Erythroblast (primary cell): ENCODE measurements at places on chromosomes 13 and 19.
A peak's percentile ranks its signal among the peaks of the same experiment; 100 is the strongest.

- DNase-seq = no peak
These were observed 51.4 kb upstream of the SGCG start for GRCh38 chr13:23129331-23129730.

DNA sequence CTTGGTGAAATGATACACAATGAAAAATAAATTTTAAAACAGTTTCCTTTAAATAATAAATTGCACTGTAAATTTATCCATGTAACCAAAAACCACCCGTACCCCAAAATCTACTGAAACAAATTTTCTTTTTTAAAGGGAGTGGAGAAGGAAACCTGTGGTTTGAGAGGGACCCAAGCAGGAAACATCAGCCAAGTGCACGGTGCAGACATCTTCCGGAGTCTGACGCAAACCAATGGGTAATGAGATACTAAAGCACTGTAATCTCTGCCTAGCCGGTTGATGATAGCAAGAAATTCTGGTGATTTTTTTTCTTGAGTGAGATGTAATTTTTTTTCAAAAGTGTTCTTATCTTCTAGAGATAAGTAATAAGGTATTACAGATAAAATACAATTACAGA lies 115.4 kb downstream of the ABCC4 start:
- no peak for DNase-seq

DNA sequence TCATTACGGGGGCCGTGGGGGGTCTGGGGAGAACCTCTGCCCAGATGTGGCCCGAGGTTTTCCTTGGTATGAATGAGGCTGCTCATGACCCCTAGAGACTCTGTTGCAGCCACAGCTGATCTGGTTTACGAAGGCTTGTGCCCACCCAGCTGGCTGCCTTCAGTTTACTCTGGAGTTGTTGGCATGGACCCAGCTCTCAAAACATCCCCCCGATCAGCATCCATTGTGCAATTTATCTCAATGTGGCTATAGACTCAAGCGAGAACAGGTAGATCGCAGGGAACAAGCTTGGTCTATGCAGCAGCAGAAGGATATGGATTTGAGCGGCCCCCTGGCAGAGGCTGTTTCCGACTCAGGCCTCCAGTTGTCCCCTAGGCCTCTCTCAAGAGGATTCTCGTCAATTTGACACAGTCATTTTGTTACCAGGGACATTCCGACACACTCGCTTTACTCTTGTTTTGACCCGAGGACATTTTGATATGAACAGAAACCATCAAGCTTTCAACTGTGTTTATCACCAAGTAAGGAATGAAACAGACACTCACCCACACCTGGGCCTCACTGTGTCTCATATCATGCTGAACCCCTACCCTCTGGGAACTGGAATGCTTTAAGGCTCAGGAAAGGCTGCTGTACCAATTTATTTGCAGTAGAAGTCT lies 161.5 kb downstream of the KATNAL1 start:
- no peak for DNase-seq

DNA sequence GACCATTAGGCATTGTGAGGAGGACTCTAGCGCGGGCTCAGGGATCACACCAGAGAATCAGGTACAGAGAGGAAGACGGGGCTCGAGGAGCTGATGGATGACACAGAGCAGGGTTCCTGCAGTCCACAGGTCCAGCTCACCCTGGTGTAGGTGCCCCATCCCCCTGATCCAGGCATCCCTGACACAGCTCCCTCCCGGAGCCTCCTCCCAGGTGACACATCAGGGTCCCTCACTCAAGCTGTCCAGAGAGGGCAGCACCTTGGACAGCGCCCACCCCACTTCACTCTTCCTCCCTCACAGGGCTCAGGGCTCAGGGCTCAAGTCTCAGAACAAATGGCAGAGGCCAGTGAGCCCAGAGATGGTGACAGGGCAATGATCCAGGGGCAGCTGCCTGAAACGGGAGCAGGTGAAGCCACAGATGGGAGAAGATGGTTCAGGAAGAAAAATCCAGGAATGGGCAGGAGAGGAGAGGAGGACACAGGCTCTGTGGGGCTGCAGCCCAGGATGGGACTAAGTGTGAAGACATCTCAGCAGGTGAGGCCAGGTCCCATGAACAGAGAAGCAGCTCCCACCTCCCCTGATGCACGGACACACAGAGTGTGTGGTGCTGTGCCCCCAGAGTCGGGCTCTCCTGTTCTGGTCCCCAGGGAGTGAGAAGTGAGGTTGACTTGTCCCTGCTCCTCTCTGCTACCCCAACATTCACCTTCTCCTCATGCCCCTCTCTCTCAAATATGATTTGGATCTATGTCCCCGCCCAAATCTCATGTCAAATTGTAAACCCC lies 2.8 kb upstream of the CEACAM5 start:
- peak; percentile 28 for DNase-seq

DNA sequence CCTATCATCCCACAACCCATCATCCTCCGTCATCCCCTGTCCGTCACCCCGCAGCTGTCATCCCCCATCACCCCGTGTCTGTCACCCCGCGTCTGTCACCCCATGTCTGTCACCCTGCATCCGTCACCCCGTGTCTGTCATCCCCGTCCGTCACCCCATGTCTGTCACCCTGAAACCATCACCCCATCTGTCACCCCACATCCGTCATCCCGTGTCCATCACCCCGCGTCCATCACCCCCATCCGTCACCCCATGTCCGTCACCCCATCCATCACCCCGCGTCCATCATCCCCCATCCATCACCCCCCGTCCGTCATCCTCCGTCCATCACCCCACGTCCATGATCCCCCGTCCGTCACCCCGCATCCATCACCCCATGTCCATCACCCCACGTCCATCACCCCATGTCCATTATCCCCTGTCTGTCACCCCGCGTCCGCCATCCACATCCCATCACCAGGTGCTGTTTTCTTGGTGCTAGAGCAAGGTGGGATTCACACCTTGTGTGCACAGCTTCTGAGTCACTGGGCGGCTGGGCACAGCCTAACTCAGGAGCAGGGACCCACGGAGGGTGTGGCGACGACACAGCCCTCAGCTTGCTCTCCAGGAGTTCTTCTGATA lies 24.2 kb downstream of the RASA3 start:
- DNase-seq = no peak

- DNase-seq = no peak
These were observed 140.4 kb downstream of the COL4A1 start for GRCh38 chr13:110166598-110166997.

- peak; percentile 21 for DNase-seq
These were observed 870 bp downstream of the ZNF442 start for GRCh38 chr19:12364391-12365235.

DNA sequence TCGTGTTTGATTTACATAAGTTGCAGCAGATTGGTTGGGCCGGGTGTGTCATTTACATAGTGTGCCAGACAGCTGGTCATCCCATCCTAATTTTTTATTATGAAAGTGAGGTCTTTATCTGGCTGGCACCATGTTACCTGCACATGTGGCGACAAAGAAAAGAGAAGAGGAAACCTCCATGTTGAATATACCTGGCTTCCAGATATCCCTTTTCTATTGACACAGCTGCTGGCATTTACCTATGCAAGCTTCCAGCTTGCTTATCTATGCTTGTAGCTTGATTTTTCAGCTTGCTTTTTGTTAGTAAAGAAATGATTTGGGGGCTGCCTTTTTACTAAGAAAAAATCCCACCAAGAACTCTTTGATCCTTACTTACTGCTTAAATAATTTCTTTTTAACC lies 681.3 kb upstream of the SLITRK1 start:
- no peak for DNase-seq

DNA sequence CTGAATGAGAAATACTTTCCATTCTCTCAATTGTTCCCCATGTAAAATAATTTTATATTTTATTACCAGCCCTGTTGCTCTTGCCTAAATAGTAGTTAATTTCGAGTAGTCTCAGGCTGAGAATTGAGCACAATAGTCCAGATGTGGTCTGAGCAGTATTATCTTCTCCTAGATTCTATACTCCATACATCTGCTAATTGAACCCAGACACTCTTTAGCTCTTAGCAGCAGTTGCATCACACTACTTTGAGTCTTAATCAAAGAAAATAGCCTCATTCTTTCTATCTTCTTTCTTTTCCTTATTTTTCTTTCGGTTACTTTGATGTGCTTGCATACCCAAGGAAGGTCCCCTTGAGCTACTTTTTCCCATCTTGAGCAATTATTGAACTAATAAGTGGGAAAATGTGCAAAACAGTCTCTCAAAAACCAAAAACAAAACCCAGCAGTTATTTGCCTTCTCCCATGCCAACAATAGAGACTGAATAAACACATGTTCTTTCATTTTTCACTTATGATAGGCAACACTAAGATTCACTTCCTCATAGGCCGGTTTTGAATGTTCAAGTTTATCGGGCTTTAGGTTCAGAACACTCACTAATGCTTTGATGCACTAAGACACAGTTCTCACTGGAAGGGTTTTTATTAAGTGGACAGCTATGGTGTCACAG lies 204.5 kb downstream of the POU4F1 start:
- no peak for DNase-seq

DNA sequence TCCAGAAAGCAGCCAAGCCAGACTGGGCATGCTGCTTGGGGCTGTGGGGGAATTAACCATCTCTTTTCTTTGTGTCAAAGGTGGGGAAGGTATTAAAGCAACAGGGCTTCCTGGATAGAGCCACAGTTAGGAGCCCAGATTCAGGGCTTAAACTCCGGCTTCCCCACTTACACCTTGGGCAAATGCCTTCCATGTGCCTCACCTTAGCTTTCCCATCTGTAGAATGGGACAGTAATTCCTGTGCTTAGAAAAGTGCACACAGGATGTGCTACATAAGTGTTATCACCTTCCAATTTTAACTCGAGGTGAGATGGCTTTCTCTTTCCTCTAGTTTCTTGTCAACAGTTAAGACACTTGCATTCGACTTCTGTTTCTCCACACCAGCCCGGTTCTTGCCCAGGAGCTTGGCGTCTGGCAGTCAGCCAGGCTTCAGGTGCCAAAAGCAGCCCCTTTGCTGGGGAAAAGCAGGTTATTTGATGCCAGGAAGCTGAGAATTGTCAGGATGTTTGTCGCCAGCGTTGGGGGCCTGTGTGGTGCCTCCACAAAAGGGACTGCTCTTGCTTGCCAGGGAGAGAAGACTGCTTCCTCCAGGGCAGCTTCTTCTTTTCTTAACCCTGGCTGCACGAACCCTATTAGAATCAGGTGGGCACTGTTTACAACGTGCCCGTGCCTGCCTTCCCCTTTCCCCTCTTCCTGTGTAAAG lies 79.2 kb downstream of the SIPA1L3 start:
- DNase-seq = no peak

DNA sequence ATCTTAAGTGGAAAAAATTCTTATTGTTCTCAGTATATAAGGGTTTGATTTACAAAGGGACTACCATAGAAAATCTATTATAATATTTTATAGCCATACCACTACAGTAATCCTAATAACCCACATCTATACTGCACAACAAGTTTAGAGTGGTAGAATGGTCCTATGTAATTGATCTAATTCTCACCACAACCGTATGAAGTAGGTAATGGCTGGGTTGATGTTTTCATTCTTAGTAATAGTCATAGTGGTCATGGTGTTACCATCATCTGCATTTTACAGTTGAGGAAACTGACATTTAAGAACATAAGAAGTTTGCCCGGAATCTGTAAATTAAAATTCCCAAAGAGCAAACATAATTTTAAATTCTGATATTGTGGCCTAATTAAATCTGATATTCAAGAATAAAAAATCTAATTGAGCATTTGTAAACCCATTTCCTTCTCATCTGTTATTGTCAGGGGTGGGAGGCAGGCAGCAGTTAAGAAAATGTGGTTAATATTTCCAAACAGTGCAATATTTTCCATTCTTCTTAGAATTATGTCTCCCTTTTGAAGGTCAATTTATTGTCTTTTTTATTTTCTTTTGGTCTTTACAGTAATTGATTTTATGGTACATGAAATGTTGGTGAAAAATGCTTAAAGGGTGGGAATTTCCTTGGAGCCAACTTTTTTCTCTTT lies 65.6 kb downstream of the DHRS12 start:
- DNase-seq = no peak

DNA sequence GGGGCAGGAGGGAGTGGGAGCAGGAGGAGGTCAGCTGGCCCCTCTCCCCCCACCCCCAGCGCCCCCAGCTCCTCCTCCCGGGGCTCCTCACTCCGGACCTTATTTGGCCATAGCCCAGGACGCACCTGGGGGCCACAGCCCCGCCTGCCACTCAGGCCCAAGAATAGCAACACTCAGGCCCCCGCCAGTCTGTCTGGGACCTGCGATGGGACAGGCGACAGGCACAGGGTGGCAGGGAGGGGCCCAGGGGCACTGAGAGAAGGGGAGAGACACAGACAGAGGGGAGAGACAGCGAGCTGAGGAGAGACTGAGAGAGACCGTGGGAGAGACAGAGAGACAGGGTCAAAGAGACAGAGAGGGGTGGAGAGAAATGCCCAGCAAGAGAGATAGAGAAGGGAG lies 10.2 kb downstream of the JOSD2 start:
- no peak for DNase-seq

- no peak for DNase-seq
These were observed 32.8 kb downstream of the TMEM161A start for GRCh38 chr19:19105365-19106055.

- DNase-seq = no peak
These were observed 16.8 kb downstream of the TEX29 start for GRCh38 chr13:111337206-111337605.

- no peak for DNase-seq
These were observed 1367.5 kb upstream of the PCDH9 start for GRCh38 chr13:68597641-68598040.

DNA sequence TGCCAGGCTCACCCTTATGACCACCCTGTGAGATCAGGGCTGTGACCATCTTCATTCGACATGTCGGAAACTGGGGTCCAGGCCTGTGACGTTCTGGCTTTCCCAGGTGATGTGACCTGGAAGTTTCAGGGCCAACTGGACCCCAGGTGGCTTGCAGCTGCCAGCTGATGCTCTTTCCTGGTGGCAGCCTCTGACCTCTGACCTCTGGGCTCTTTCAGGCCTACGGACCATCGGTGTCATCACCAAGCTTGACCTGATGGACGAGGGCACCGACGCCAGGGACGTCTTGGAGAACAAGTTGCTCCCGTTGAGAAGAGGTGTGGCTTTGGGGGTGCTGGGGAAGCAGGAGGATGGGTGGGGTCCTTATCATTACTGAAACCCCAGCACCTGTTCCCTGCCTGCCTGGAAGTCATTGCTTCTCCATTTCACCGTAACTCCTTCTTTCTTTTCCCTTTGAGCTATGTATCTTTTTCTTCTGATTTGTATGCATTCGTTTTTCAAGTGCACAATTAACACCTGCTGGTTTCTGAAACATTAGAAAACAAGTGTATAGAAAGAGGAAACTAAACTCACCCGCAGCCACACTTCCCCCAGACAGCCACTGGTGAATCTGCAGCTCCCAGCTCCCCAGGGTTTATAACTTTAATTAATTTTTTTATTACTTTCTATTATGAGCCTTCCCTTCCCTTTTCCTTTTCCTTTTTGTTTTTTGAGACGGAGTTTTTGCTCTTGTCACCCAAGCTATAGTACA lies 58.9 kb downstream of the TMED1 start:
- no peak for DNase-seq
